ENCODE measurements at places on chromosomes 2 and 18.

DNA sequence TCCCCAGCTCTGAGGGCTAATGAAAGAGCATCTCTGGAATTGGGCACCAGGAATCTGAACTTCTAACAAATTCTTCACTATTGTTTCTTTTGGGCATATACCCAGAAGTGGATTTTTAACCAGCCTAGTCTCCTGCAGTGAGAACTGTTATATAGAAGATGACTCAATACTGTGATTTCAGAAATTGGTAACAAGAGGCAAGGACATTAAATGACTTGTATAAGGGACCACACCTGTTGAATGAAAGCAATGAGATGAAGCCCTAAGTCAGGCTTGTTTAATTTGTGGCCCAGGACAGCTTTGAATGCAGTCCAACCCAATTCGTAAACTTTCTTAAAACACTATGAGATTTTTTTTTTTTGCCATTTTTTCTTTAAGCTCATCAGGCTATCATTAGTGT is 57.9 kb downstream of the EPC2 start:
- no peak for DNase-seq

- no peak for DNase-seq
Measured at GRCh38 chr18:70200286-70200685, 5.2 kb downstream of the RTTN start.

- no peak for DNase-seq
Measured at GRCh38 chr2:31931916-31932315, 78.9 kb downstream of the MEMO1 start.

GRCh38 chr2:105176429-105176828 is 65.1 kb upstream of the GPR45 start:
- DNase-seq = no peak

- no peak for DNase-seq
Measured at GRCh38 chr2:102236132-102236531, 49.3 kb downstream of the IL1RL2 start.

Data from Right ventricle myocardium superior (tissue), 1 donor.